ENCODE measurements at places on chromosomes 11 and 22.
A peak's percentile ranks its signal among the peaks of the same experiment; 100 is the strongest.

DNA sequence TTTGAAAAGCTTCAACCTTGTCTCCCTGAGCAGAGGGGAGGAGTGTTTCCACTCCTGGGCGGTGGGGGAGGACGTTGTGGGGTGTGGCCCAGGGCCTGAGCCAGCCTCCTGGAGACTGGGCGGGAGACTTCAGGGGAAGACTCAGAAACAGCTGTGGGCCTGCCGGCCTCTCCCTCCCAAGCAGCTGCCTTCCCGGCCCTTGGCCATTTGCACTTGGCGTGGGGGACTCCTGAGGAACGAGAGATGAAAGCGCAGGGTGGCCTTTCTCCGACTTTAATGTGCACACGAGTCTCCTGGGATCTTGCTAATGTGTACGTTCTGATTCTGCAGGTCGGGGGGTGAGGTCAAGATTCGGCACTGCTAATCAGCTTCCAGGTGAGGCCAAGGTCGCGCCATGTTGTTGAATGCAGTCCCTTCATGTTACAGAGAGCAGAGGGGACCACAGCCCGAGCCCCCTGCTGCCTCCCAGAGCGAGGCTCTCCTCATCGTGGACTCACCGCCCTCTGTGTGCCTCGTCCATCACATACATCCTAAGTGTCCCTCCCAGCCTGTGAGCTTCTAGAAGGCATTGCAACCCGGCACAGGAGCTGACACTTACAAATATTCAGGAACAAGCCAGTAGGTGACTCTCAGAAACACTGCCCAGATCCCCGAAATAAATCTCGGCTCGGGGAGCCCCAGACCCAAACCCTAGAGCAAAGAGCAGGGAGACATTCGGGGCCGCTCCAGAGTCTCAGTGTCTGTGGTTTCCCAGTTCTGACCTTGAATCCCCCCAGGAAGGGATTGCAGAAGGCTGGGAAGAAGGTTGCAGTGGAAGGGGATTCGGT is 7.7 kb downstream of the LIF start:
- DNase-seq = peak; percentile 72

DNA sequence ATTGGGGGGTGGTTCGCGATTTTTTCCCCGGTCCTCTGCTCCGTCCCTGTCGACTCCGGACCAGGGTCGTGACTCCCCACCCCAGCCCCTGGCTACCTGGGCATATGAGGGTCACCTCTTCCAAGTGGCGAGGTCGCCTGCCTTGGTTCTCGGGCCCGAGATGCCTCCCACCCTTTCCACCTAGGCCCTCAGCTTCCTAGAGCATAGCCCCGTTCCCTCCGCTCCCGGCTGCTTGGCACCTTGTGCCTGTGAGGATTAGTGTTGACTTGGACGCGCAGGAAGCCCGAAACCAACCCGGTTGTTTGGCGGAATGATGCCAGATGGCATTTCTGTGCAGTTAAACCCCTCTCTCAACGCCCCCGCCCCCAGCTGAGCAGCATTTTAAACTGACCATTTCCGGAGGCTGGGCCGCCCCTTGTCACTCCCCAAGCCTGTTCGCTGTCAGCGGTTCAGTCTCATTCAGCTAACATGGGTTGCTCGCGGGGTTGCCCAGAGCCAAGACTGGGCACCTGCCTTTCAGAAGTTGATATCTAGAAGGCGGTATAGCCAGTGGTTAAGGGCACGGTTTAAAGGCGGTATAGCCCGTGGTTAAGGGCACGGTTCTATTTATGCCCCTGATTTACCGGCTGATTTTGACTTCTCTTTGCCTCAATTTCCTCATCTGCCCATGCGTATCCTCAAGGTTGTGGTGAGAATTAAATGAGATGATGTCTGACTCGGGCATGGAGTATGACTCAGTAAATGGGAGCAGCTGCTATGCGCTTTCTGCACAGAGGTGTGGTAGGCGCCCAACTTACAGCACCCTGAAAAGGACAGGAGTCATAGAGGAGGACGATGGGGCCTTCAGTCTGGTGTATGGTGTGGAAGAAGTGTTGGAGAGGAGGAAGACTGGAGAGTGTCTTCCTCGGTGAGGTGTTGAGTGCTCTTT is 639 bp downstream of the INCENP start:
- peak; percentile 67 for DNase-seq

DNA sequence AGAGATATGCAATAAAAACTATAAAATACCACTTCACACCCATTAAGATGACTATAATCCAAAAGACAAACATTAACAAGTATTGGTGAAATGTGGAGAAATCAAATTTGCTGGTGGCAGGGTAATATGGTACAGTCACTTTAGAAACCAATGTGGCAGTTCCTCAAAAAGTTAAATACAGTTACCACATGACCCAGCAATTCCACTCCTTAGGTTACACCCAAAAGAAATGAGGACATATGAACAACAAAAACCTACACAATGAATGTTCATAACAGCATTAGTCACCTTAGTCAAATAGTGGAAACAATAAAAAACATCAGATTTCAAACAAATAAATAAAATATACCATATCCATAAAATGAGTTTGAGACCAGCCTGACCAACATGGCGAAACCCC is 52.6 kb downstream of the RDX start:
- DNase-seq = no peak

GRCh38 chr11:64224151-64224890 is 1.7 kb downstream of the TRPT1 start:
- peak; percentile 47 for DNase-seq

- DNase-seq = no peak
Measured at GRCh38 chr11:34481307-34481706, 32.3 kb downstream of the ELF5 start.

DNA sequence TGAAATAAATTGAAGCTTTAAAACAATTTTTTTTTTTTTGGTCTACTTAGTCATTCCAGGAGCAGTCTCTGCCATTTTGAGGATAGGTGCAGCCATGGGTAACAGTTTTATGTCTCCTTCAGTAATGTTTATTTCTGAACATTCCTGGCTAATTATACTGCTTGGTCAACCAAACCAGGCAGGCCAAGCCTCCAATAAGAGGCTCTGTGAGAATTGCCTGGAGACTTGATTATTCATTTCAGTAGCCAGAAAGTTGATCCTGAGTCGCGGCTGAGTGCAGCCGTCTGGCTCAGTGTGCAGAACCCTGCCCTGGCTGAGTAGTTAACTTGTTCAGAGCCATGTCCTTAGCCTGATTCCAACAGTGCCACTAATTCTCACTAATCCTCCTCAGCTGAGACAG is 364.0 kb upstream of the FAT3 start:
- DNase-seq = no peak

DNA sequence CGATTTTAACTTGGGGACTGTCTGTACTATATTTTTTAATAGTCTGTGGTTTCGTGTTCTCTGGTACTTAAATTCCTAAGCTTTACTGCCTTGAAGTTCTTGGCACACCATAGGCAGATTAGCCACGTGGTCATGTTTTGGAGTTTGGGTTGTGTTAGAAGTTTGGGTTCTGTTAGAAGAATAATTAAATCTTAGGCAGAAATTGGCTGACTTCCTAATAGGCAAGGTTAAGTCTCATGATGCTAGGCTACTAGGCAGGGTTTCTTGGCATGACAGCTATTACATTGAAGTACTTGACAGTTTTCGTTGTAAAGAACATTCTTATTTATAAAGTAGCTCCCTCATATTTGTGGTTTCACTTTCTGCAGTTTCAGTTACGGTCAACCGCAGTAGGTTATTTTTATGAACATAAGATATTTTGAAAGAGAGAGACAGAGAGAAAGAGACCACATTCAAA is 30.0 kb upstream of the MMP7 start:
- DNase-seq = no peak

DNA sequence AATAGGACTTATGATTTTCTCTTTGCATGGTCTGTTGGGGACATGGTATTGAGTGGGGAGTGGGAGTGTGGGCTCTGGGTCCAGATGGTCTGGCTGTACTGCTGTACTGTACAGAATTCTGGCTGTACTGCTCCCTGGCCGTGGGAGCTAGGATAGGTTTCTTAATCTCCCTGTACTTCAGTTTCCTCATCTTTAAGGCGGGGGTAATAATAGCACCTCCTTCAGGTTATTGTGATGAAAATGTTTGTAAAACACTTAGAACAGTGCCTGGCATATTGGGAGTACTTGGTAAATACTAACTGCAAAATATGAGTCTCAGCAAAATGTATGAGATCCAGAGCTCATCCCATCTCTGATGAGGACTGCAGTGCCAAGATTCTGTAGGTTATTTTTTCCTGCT is 198.6 kb downstream of the KIF18A start:
- no peak for DNase-seq

- DNase-seq = no peak
Measured at GRCh38 chr11:76706667-76707066, 36.1 kb upstream of the LRRC32 start.

- no peak for DNase-seq
Measured at GRCh38 chr22:43479301-43479950, 67.6 kb downstream of the MPPED1 start.

- peak; percentile 42 for DNase-seq
Measured at GRCh38 chr11:119480380-119481020, 57.5 kb upstream of the THY1 start.

- no peak for DNase-seq
Measured at GRCh38 chr11:20544603-20545237, 54.7 kb upstream of the SLC6A5 start.

DNA sequence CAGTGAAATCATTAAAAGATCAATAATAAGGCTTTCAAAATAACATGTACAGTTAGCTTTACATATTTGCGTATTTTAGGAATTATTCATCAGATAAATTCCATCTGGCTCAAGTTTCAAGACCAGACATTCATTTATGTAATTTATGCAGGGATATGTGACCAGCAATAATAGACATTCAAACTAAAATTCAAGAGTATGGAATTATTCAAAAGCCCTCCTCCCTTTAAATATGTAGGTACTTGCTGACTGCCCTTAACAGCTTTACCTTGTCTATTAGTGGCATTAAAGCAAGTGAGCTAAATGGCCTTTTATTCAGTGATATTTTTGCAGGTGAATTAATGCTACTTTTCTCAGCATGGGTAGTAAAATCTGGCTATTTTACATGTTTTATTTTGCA is 126.1 kb downstream of the LRRC4C start:
- DNase-seq = no peak

DNA sequence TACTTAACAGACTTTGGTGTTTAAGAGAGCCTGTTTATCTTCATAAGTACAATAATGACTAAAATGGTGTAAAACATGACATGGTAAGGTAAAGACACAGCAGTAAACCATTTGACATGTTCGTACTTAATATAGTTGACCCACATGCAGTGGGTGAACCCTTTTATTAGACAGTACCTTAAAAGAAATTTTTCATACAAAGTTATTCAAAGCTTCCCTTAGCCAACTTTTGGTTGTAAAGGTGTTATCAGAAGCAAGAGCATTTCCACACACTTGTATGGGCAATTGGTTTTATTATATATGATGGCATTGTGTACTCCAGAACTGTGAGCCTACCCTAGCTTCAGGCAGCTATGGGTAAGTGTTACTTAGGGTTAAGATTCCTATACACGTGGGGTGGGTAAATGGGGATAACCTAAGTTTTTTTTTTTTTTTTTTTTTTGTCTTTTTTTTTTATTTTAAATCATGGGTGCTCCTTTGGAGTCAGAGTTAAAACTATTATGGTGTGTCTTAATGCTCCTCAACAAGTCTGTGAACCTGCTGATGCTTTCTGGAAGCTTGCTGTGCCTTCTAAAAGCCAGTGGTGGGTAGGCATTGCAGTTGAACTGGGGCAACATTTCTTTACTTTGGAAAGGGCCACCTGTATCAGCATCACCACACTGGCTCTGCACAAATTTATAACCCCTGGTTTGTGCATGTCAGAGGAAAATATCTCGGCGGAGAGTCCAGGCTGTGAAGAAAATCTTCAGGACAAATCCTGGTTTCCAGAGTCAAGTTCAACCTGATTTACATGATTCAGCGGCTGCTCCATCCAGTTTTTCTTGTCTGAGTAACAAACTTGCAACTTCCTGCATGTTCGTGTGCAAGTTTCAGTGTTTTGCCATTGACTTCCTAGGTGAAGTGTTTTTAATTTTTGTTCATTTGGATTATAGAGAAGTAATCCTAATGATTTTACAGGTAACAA is 3.3 kb downstream of the PCF11 start:
- no peak for DNase-seq

GRCh38 chr11:117912497-117912896 is 16.7 kb downstream of the TMPRSS13 start:
- DNase-seq = no peak

- DNase-seq = no peak
Measured at GRCh38 chr11:72396041-72396440, 38.3 kb downstream of the CLPB start.

GRCh38 chr11:41320238-41320637 is 139.2 kb downstream of the LRRC4C start:
- no peak for DNase-seq

DNA sequence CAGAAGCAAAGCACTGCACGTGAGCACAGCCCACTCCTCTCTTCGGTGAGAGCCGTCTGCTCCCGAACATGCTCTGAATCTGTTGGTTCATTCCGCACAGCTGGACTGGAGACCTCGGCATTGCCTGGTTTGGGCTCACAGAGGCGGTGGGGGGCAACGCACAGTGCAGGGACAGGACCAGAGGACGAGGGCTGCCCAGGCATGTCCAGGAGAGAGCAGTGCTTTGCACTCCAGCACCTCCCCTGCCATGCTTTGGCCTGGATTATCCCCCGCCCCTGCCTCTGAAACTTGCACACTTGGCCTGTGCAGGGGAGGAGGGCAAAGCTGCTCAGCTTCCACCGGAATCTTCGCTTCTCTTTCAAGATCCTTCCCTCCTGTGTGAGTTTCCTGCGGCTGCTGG is 536.5 kb downstream of the BRD1 start:
- DNase-seq = no peak

DNA sequence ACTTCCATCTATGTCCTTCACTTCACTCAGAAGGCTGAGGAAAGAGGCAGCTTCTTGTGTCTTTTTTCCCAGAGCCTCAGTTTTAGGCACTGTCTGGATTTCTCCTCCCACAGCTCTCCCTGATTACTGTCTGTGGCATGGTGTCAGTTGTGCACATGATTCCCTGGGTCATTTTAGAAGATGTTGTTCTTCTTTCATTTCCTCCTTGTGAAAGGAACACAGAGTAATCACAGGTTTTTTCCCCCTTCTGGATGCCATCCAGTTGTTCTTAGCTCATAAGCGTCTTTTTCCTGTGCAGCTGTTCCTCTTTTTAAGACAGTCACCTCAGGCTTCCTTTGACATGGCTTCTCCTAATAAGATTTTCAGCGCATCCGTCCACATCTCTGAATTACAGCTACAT is 212.2 kb downstream of the FAM181B start:
- DNase-seq = no peak

DNA sequence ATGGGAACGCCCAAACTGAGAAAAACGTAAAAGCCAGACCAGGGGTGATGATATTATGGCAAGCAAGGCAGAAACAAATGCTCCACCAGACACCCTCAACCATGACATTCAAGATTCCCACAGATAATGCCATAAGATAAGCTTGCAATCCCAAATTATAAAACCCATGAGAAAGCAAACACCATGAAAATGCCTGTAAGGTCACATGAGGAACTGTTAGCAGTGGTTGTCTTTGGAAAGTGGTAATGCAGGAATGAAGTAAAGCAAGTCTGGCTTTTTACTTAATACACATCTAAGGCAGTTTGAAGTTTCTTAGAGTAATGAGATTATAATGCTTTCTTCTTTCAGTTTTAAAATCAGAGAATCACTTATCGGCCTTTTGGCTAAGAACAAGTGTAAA is 111.0 kb downstream of the MN1 start:
- no peak for DNase-seq
